ENCODE measurements at places on chromosomes 13 and 19. TPM values are rescaled to one million over a fixed set of nuclear protein-coding genes. Genes with fewer than 3 reads are reported as not detected.

Gene SKA3
- 0.11 TPM for polyA plus RNA-seq

Gene PODNL1
- 1.3 TPM for polyA plus RNA-seq

Gene C13orf42
- polyA plus RNA-seq, result not detected

Gene SIGLECL1
- polyA plus RNA-seq, result not detected

Gene KCNRG
- not detected for polyA plus RNA-seq

Gene ATP4B
- 0.04 TPM for polyA plus RNA-seq

Gene TEKTIP1
- not detected for polyA plus RNA-seq

Gene POP4
- polyA plus RNA-seq, result 144 TPM

Gene CXCL17
- polyA plus RNA-seq, result 0.05 TPM

Gene ZIC2
- 0.01 TPM for polyA plus RNA-seq

Gene AZU1
- not detected for polyA plus RNA-seq

Gene MEIOSIN
- polyA plus RNA-seq, result not detected

Gene MATK
- 0.24 TPM for polyA plus RNA-seq

Gene TBXA2R
- polyA plus RNA-seq, result 0.52 TPM

Gene TSKS
- polyA plus RNA-seq, result 0.18 TPM

Gene P2RY11
- polyA plus RNA-seq, result 15.7 TPM

Gene SERPINE3
- polyA plus RNA-seq, result 0.03 TPM

Gene MBD3L2
- not detected for polyA plus RNA-seq

Gene MAMSTR
- polyA plus RNA-seq, result 10.5 TPM

Gene SOHLH2
- polyA plus RNA-seq, result 0.29 TPM

Gene ZSCAN4
- 0.03 TPM for polyA plus RNA-seq

Gene THSD1
- polyA plus RNA-seq, result 2.5 TPM

Gene ZFR2
- polyA plus RNA-seq, result not detected

Gene SBK2
- 1.1 TPM for polyA plus RNA-seq

Gene BRME1
- 0.86 TPM for polyA plus RNA-seq

Gene GPATCH1
- polyA plus RNA-seq, result 3.4 TPM

Gene TGFBR3L
- polyA plus RNA-seq, result 1.5 TPM

Gene CEACAM20
- polyA plus RNA-seq, result 0.03 TPM

Gene NKG7
- 1.2 TPM for polyA plus RNA-seq

Gene ZNF284
- 0.32 TPM for polyA plus RNA-seq

Gene TGFB1
- 2.8 TPM for polyA plus RNA-seq

Gene ADGRE2
- 0.13 TPM for polyA plus RNA-seq

Gene GJA3
- not detected for polyA plus RNA-seq
